ENCODE measurements at places on chromosomes 4 and X. TPM values are rescaled to one million over a fixed set of nuclear protein-coding genes. Genes with fewer than 3 reads are reported as not detected.

F8 gene
- 0.20 TPM for total RNA-seq

FGF5 gene
- total RNA-seq: not detected

RASSF6 gene
- 2.4 TPM for total RNA-seq

SORCS2 gene
- total RNA-seq: 1.6 TPM

ENPP6 gene
- not detected for total RNA-seq

NUDT10 gene
- total RNA-seq: not detected

F11 gene
- total RNA-seq: not detected

FATE1 gene
- not detected for total RNA-seq

STATH gene
- total RNA-seq: not detected

CXCL8 gene
- total RNA-seq: not detected

FAM47A gene
- total RNA-seq: not detected

LIAS gene
- 21.1 TPM for total RNA-seq

SLC10A6 gene
- total RNA-seq: not detected

GRIA3 gene
- not detected for total RNA-seq

ADH1A gene
- total RNA-seq: not detected

GRCh38 chr4:1850276-1850675, 5.7 kb downstream of the LETM1 start:
- H3K27me3 ChIP-seq: no peaks in the 10 kb centered on the region
- no peak overlapping the region for H3K4me3 ChIP-seq
- no peak for DNase-seq
- H3K27ac ChIP-seq: no peak overlapping the region
- H3K4me1 ChIP-seq: peaks cover 6% of the 10 kb centered on the region

GRCh38 chrX:96621811-96622210, 62.8 kb upstream of the DIAPH2 start:
- H3K4me1 ChIP-seq: no peaks in the 10 kb centered on the region
- no peak overlapping the region for H3K4me3 ChIP-seq
- H3K27ac ChIP-seq: no peak overlapping the region
- no peaks in the 10 kb centered on the region for H3K27me3 ChIP-seq
- H3K36me3 ChIP-seq: no peaks in the 10 kb centered on the region

GRCh38 chr4:13830449-13830848, 202.9 kb upstream of the BOD1L1 start:
- H3K36me3 ChIP-seq: no peaks in the 10 kb centered on the region
- H3K4me1 ChIP-seq: no peaks in the 10 kb centered on the region
- DNase-seq: no peak
- H3K27me3 ChIP-seq: no peaks in the 10 kb centered on the region

DNA sequence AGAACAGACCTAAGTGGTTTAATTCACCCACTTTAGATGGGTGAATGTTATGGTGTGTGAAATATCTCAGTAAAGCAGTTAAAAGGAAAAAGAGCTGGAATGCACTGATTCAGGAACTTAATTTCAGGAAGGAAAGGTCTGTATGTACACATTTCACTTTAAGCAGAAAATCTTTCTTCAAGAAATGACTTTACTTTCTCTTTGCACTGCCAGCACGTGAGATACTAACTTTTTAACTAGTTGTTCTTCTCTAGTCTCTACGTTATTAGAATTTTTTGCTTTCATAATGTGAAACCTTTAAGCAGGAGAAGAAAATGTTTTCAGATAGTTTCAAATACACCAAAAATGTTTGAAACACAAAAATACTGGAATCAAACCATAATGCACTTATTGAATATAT, 18.8 kb downstream of the C4orf46 start:
- DNase-seq: no peak
- no peaks in the 10 kb centered on the region for H3K4me1 ChIP-seq
- no peaks in the 10 kb centered on the region for H3K27me3 ChIP-seq

DNA sequence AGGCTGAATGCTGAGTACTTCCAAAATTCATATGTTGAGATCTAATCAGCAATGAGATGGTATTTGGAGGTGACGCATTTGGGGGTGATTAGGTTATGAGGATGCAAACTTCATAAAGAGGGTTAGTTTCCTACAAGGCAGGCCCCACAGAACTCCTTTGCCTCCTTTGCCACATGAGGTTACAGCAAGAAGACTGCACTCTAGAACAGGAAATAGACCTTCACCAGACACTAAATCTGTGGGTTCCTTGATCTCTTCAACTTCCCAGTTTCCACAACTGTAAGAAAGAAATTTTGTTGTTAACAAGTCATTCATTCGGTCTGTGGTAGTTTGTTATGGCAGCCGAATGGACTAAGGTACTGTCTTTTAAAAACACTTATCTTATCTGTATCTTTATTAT, 681.9 kb upstream of the HS3ST1 start:
- H3K4me3 ChIP-seq: no peak overlapping the region
- no peak overlapping the region for H3K27ac ChIP-seq
- H3K36me3 ChIP-seq: no peaks in the 10 kb centered on the region
- DNase-seq: no peak
- H3K4me1 ChIP-seq: no peaks in the 10 kb centered on the region

DNA sequence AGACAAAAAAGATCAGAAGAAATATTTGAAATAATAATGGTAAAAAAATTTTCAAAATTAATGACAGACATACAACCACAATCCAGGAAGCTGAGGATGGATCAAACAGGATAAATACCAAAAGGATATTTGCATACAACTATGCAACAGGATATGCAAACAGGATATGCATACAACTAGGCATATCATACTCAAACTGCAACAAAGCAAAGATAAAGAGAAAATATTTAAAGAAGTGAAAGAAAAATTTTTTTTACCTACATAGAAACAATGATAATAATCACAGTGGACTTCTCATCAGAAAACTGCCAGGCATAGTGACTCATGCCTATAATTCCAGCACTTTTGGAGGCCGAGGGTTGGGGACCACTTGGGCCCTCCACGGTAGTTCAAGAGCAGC, 11.3 kb upstream of the DHX15 start:
- H3K4me1 ChIP-seq: peaks cover 59% of the 10 kb centered on the region
- H3K27me3 ChIP-seq: no peaks in the 10 kb centered on the region
- no peak for DNase-seq
- no peaks in the 10 kb centered on the region for H3K36me3 ChIP-seq
- H3K27ac ChIP-seq: peak overlapping the region; percentile 99

DNA sequence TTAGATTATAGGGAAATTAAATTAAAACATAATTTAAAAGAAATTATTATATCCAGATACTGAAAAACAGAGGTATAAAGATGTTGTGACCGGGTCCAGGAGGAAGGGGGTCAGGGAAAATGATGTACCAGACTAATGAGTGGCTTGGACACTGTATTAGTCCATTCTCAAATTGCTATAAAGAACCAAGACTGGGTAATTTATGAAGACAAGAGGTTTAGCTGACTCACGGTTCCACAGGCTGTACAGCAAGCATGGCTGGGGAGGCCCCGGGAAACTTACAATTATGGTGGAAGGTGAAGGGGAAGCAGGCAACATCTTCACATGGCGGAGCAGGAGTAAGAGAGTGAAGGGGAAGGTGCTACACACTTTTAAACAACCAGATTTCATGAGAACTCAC, 3.4 kb upstream of the FAM9B start:
- H3K27ac ChIP-seq: no peak overlapping the region
- H3K27me3 ChIP-seq: no peaks in the 10 kb centered on the region
- DNase-seq: no peak
- no peak overlapping the region for H3K4me3 ChIP-seq

DNA sequence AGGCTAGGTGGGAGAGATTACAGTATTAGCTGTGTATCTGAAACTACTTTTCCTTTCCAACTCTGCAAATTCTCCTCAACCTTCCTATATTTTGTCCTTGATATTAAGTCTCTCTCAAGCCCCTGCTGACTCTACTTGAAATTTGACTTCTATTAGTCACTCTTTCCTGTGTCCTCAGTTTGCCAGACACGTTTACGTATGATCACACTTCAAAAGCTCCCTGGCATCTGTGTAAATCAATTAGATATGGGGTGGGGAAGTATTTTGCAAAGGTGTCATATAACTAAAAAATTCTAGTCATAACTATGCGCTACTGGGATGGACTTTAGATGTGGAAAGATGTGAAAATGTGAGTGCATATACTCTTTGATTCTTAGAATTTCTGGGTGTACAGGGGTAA, 67.4 kb upstream of the ARHGAP24 start:
- H3K36me3 ChIP-seq: no peaks in the 10 kb centered on the region
- H3K27ac ChIP-seq: no peak overlapping the region
- H3K27me3 ChIP-seq: no peaks in the 10 kb centered on the region
- H3K4me3 ChIP-seq: no peak overlapping the region
- no peaks in the 10 kb centered on the region for H3K4me1 ChIP-seq

DNA sequence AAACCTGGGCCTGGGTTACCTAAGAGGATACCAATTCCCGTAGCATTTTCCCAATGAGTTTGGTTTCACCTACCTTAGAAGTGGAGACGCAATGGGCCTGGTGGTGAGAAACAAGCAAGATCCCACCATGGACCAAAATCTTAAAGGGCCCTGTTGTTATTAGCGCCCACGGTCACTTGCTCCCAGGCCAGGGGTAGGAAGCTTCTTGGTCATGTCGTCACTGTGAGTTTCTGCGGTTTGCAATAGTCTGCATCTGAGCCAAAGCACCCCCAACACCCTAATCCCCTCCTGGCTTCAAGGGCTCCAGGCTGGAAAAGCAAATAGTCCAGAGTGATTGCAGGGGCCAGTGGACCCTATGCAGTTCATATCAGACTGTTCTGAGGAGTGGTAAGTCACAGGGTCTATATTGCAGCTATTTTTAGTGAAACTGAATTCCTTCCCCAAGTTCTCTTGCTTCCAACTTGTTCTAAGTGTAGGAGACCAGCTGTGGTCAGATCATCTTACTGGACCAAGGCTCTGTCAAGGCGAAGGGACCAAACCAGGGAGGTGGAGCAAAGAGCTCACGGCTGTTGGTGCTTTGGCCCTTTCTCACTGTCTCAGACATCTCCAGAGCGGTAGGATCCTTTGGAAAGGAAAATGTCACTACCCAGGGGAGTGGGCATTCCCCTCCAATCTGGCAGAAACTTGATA, 307.9 kb upstream of the F9 start:
- H3K27me3 ChIP-seq: no peaks in the 10 kb centered on the region
- H3K4me3 ChIP-seq: no peak overlapping the region
- no peak for DNase-seq
- H3K4me1 ChIP-seq: no peaks in the 10 kb centered on the region
- no peak overlapping the region for H3K27ac ChIP-seq

DNA sequence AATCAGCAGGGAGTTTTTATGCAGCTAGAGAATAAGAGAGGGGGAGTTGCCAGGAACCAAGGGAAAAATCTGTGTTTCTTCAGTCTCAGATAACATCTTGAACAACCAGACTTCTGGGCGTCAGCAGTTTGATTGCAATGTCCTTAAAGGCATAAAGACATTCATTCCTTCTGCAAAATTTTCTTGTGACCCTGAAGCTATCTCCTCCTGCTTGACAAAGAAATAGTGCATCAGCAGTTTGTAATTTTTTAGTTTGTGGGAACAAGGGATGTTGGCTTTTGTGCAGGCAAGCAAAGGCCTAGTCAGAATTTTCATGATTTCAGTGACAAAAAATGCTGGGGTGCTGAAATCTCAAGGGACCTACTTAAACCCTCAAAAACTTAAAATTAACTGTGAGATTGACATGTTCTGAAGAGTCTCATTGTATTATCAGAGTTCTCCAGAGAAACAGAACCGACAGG, 125.8 kb upstream of the UNC5C start:
- no peaks in the 10 kb centered on the region for H3K36me3 ChIP-seq
- DNase-seq: no peak
- no peak overlapping the region for H3K4me3 ChIP-seq
- no peaks in the 10 kb centered on the region for H3K4me1 ChIP-seq

- H3K27me3 ChIP-seq: no peaks in the 10 kb centered on the region
- no peaks in the 10 kb centered on the region for H3K4me1 ChIP-seq
- no peaks in the 10 kb centered on the region for H3K36me3 ChIP-seq
- H3K4me3 ChIP-seq: no peak overlapping the region
- no peak overlapping the region for H3K27ac ChIP-seq
These were observed 221.9 kb upstream of the MBNL3 start for GRCh38 chrX:132710656-132711155.

DNA sequence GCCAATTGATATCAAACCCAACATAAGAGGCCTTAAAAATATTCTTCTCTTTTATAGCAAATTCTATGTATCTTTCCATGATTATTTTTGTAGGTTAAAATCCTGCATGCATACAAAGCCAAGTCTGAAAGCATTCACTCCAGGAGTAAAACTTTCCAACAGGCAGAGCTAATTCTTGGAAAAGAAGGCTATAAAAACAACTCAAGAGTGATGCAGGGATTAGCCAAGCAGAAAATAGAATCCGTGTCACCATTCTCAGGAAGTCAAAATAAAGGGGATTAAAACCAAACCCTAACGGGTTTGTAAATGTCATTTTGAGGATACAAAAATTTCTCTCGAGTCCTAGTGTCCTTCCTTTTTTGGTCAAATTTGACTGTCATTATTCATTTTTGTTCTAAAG, 412.4 kb downstream of the DMD start:
- H3K27ac ChIP-seq: no peak overlapping the region
- H3K36me3 ChIP-seq: no peaks in the 10 kb centered on the region
- no peaks in the 10 kb centered on the region for H3K4me1 ChIP-seq
- H3K27me3 ChIP-seq: no peaks in the 10 kb centered on the region
- H3K4me3 ChIP-seq: no peak overlapping the region

DNA sequence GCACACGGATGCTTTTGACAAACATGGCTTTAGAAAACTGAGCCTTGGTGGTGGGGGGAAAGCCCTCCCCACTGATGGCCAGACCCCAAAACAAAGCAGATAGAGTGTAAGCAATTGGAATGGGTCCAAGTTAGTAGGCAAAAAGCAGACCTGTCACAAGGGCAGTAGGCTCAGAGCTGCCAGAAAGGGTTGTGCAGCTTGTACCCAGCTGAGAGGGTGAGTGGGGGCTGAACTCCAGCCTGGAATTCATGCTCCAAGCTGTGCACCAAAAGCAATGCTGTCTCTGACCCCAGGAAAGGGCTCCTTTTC, 101.1 kb upstream of the TEX13D start:
- H3K4me3 ChIP-seq: no peak overlapping the region
- H3K27ac ChIP-seq: no peak overlapping the region
- no peaks in the 10 kb centered on the region for H3K27me3 ChIP-seq
- H3K36me3 ChIP-seq: no peaks in the 10 kb centered on the region
- H3K4me1 ChIP-seq: peaks cover 6% of the 10 kb centered on the region

DNA sequence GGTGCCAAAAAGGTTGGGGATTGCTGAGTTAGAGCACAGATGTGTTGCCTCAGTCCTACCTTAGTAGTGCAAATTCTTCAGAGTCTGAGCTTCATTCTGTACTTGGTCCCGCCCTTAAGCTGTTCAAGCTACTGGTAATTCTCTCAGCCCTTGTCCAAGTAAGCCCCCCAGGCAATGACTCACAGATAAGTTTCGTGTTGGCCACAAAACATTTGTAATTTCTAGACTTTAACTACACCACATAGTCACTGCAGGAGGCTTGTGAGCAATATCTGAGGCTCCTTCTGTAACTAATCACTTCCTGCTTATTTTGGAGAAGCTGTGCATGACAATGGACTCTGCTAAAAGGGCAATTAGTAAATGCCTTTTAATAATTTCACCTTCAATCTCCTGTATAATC, 1420.5 kb downstream of the PCDH7 start:
- no peaks in the 10 kb centered on the region for H3K36me3 ChIP-seq
- no peaks in the 10 kb centered on the region for H3K4me1 ChIP-seq
- DNase-seq: no peak
- no peak overlapping the region for H3K27ac ChIP-seq

GRCh38 chrX:10244915-10245622, 88.3 kb downstream of the CLCN4 start:
- no peak for DNase-seq
- no peaks in the 10 kb centered on the region for H3K36me3 ChIP-seq
- H3K27ac ChIP-seq: no peak overlapping the region
- no peaks in the 10 kb centered on the region for H3K4me1 ChIP-seq

GRCh38 chr4:93139118-93139517, 689.4 kb upstream of the ATOH1 start:
- no peak overlapping the region for H3K27ac ChIP-seq
- H3K27me3 ChIP-seq: no peaks in the 10 kb centered on the region
- no peak overlapping the region for H3K4me3 ChIP-seq
- DNase-seq: no peak
- H3K36me3 ChIP-seq: no peaks in the 10 kb centered on the region
- no peaks in the 10 kb centered on the region for H3K4me1 ChIP-seq

Data from Caco-2 (cell line).